ENCODE measurements at places on chromosomes 7 and 10.

DNA sequence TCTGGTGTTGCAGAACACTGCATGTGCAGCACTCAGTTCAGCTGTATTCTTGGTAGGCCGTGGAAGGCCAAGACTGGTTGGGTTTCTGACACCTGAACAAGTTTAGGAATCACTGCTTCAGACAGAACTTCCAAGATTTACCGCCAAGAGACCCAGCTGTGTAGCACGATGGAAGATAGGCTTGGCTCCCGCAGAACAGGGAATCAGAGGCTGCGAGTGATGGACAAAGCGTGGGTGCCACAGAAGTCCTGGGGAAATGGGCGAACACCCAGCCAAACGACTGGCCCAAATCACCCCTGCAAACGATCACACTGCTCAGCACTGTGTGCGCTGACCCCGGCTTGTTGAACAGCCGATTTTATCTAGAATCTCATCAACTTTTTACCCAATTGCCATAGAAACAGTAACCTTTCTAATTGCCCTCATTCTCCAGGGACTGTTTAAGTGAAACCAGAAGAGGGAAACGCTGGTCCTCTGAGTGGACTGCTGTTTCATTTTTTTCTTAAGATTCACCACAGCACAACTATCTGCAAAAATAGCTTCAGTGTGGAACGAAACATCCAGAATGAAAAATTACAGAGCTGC, 17.9 kb downstream of the ZFAND2A start:
- DNase-seq = no peak

GRCh38 chr7:70763961-70764691, 367.8 kb upstream of the GALNT17 start:
- DNase-seq = no peak

DNA sequence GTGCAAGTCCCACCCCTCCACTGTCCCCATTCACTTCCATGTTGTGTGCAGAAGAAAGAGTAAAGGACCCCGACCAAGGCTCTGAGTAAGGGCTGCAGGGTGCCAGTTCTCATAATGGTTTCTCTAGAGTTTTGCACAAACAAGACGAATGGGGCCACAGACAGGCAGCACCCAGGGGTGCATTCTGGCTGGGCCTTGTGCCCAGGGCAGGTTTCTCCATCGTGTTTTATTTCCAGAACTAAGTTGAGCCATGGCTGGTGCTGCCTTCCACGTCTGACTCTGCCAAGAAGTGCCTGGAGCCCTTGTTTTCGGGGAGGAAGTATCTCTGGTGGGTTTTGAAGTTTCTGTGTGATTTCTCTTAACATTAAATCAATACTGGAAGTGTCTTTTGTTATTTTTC, 95.0 kb upstream of the SDK1 start:
- DNase-seq = no peak

DNA sequence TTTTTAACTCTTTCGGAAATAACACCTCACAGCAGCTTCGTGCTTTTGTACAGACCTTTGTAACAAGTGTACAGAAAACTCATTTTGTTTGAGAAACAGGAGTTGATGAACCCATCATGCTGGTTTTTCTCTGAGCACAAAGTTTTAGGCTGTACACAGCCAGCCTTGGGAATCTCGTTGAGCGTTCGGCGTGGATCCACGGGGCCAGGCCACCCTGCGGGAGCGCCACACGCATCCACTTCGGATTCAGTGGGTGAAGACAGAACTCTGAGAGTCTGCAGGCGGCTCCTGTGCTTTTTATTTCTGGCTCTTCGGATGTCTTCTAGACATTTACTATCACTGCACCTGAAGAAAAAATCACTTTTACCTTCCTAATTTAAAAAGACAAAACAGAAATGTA, 131.2 kb downstream of the SMURF1 start:
- DNase-seq = no peak

DNA sequence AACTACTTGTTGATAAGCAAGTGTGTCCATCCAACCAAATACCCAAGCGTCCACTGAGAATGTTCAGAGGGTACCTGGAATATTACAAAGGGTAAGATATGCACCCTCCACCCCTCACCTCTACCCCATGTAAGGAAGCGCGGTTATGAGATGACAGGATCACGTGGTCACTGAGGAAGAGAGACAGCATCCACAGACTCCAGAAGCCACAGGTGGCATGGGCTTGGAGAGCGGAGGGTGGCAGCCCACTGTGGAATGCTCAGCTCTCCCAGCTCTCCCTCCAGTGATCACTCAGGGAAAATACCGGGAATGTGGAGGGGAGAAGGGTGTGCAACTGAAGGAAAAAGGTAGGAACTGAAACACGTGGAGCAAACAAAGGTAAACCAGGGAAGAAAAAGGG, 25.7 kb downstream of the SFMBT2 start:
- no peak for DNase-seq

- DNase-seq = no peak
Observed at GRCh38 chr7:48636391-48637015, 287.8 kb upstream of the CDC14C start.

- no peak for DNase-seq
Observed at GRCh38 chr10:12412666-12413368, 63.5 kb downstream of the CAMK1D start.

DNA sequence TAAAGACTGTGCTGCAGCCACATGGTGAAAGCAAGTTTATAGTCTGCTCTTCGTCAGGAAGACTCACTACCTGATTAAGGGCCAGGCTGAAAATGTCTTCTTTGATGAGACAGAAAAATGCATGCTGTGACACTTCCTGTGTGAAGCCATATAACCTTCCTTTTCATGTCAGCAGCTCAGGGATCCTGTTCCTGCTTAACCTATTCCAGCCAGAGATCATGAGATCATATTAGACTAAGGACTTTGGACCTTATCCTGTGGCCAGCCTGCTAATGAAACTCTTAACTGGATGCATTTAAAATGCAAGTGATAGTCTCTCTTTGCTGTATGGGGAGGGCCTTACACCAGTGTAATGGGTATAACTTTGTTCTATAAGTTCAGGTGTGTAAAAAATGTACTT, 165.2 kb downstream of the PTEN start:
- DNase-seq = no peak

- no peak for DNase-seq
Observed at GRCh38 chr7:19851504-19851903, 78.1 kb upstream of the TMEM196 start.

- DNase-seq = no peak
Observed at GRCh38 chr10:112706577-112706976, 243.5 kb upstream of the TCF7L2 start.
